Fibroblast of mammary gland (primary cell): ENCODE measurements at places on chromosomes 4 and X.

DNA sequence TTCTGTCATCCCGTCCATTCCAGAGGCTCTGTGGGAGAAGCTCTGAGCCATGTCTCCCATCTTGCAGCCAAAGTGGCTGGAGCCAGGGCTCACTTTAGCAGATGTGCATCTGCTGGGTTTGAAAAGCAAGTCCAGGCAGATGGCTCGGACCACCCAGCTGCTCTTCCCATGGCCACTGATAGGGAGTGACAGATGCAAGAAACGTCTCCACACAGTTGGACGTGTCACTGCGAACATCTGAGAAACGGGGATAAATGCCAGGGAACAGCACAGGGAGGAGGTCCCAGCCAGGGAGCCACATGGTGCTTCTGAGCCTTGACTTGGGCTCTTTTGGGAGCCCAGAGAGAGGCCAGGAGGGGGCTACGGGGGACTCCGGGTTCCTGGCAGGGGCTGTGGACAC is 242.3 kb downstream of the AFAP1 start:
- no peak for DNase-seq

GRCh38 chr4:25144870-25145481 is 15.3 kb downstream of the SEPSECS start:
- peak; percentile 53 for DNase-seq

DNA sequence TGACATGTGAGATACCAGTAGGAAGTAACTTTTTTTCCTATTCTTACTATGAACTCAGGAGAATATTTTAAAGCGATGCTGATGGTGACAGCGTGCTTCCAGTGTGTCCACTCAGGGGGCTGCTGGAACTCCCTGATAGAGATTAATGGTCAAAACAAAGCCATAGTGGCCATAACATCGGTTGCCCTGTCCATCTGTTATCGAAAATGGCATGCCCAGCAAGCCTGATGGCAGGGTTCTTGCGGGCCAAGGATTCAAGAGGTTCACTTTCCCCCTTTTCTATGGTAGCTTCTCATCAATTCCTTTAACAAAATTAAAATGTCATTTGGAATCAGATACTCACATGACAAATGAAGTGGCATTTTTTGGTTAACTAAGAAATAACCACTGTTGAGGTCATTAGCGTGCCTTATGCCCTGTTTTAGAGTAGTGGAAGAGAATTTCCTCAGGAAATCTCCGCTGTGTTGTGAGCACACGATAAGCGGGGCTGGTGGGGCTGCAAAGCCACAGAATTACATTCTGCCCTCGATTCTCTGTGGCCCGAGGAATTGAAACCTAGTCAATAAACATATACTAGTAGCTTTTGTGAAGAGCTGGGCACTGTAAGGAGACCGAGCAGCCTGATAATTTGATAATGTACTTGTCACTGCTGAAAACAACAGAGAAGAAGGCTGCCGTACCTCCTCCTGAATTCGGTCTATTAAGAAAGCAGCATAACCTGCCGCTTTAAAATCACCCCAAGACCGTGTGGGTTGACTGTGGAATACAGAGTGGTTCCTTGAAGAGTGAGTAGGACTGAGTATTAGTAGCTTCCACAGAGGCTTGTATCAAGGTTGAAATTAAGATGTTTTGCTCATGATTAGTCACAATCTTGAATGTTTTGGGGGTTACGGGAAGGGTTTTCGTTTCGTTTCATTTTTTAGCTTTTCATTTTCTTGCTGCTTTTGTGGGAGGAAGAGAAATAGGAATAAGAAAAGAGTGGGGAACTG is 46.7 kb downstream of the PTCHD1 start:
- DNase-seq, result no peak

DNA sequence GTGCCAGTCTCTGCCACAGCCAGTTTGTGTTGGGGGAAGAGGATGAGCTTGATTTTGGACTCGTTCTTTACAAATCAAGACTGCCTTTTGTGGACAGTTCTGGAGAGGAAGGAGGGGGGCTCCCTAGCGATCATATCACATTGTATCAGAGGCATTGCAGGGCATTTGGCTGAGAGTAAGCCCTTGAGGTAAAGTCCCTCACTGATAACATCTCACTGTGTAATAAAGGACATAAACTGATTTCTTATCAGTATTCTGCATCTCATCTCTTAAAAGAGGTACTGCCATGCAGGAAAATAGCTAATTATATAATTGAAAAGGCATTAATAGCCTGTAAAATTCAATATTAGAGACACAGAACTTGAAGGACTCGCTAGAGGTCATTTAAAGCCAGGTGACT is 6.1 kb upstream of the IGFBP7 start:
- DNase-seq, result no peak

GRCh38 chr4:75051431-75051830 is 118.5 kb downstream of the PARM1 start:
- no peak for DNase-seq

DNA sequence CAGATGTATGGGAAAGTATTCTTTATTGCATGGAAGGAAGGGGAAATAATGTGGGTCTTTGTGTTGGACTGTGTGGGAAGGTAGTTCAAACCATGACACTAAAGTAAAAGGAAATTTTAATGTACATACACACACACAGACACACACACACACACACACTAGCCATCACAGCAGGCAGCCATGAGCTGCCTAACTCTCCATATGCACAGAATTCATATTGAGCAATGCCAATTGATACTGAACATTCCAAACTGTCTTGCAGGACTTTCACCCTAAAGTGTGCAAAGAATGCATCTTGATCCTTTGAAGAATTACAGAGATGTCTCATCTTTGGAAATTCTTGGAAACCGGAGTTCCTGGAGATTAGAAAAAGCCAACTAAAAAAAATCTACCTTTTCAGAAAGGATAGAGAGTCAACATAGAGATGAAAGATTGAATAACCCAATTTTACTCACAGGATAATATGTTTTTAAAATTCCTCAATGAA is 120.6 kb upstream of the MBNL3 start:
- no peak for DNase-seq

GRCh38 chr4:86497980-86498862 is 95.9 kb upstream of the PTPN13 start:
- DNase-seq, result peak; percentile 67

GRCh38 chrX:7225338-7225737 is 77.4 kb upstream of the PUDP start:
- DNase-seq, result no peak

GRCh38 chrX:2521092-2521926 is 20.5 kb upstream of the DHRSX start:
- DNase-seq, result no peak

- DNase-seq, result no peak
These were observed 44.2 kb upstream of the DGKK start for GRCh38 chrX:50514811-50515210.

DNA sequence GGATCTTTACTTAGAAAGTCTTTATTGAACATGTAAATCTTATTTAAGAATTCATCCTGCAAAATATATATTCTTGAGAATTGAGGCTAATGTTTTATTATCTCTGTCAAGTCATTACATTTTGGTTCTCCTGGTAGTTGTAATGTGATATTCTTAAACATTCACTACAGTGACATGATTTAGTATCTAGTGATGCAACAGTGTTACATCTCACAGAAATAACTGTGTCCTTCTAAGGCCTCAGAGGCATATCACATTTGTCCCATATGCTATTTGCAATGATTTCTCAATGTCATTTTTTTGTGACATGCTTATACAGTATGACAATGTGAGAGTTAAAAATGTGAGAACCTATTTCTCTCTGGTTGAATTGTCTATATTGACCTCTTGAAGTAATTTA is 34.1 kb downstream of the PRRG1 start:
- peak; percentile 41 for DNase-seq

DNA sequence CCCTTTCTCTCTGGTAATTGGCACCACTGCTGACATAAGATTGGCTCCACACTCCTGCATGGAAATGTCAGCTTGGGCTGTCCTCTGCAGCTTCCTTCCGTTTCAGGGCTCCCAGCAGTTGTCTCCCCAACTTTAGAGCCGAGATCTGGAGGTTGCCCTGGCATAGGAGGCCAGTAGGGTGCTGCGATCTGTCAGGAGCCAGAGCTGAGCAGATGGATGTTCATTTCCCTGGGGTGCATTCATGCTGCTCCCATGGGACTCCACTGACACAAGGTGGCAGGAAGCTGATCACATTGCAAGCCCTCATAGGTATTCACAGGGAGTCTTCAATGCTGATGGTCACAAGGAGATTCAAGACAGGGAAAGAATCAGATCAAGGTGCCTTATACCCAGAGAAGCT is 116.6 kb upstream of the RAI2 start:
- DNase-seq, result no peak

- no peak for DNase-seq
These were observed 476.7 kb upstream of the ATOH1 start for GRCh38 chr4:93351846-93352245.
